ENCODE measurements at places on chromosomes 13 and 19.

- DNase-seq: no peak
Measured at GRCh38 chr13:50643060-50643459, 200.4 kb downstream of the DLEU7 start.

- DNase-seq: no peak
Measured at GRCh38 chr13:27425158-27425917, 919 bp downstream of the GTF3A start.

DNA sequence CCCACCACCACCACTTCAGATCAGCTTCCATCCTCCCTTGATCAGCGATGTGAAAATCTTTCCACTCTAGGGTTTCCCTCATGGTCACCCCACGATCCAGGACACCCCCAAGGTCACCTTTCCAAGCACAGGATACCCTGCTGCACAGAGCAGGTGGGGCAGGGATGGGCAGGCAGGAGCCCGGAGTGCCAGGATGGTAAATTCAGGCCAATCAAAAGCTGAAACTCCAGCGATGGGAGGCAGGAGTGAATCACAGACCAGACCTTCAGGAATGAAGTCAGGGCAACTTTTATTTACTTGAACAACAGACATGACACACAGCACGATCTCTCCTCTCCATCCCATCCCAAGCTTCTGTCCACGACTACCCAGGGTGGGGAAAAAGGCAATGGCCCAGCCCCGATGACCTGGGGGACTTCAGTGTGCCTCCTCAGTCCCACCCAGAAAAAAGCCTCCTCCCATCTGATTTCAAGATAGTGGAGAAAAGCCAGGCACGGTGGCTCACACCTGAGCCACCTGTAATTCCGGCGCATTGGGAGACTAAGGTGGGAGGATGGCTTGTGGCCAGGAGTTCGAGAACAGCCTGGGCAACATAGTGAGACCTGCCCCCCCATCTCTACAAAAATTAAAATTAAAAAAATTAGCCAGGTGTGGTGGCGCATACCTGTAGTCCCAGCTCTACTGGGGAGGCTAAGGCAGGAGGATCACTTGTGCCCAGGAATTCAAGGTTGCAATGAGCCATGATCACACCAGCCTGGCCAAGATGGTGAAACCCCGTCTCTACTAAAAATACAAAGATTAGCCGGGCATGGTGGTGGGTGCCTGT is 39.2 kb downstream of the ZSWIM4 start:
- DNase-seq: no peak

DNA sequence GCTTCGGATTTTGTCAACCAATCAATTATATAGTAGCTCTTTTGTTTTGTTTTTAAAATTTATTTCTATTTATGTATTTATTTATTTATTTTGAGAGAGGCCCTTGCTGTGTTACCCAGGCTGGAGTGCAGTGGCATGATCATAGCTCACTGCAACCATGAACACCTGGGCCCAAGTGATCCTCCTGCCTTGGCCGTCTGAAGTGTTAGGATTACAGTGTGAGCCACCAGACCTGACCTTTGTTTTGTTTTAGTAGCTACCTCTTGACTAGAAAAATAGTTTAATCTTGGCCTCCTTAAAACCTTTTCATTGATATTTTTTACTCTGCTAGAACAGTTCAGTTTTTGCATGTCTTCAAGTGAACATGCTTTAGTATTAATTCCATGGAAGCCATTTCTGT is 15.1 kb downstream of the GARRE1 start:
- no peak for DNase-seq

DNA sequence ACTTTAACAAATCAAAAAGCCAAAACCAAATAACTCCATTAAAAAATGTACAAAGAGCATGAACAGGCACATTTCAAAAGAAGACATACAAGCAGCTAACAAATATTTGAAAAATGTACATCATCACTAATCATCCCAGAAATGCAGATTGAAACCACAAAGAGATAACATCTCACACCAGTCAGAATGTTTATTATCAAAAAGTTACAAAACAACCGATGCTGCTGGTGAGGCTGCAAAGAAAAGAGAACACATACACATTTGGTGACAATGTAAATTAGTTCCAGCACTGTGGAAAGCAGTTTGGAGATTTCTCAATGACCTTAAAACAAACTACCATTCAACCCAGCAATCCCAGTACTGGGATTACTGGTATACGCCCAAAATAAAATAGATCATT is 756.0 kb upstream of the PCDH20 start:
- no peak for DNase-seq

All from GM18507 (cell line).